DND-41 (cell line): ENCODE measurements at places on chromosomes 6 and 20.

DNA sequence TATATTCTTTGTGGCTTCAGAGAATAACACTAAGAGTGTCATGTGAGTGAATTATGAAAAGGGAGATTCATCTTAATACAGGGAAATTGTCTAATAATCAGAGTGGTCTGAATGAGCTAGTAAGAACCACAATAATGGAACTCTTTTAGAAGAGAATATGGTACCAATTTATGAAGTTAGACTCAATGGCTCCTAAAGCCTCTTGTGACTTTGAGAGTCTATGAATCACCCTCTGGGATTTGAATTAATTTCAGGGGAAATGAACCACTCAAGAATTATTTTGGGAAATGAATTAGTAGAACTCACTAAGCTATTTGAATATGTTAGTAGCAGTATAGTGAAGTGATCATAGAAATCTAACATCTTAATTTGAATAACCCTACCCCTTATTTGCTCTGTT lies 14.3 kb downstream of the PCMT1 start:
- H3K27ac ChIP-seq: no peak overlapping the region
- H3K27me3 ChIP-seq: no peaks in the 10 kb centered on the region
- no peak for DNase-seq
- H3K4me3 ChIP-seq: no peak overlapping the region
- H3K4me1 ChIP-seq: no peaks in the 10 kb centered on the region

GRCh38 chr6:124684621-124685020 lies 277.6 kb upstream of the RNF217 start:
- H3K36me3 ChIP-seq: no peaks in the 10 kb centered on the region
- no peak for DNase-seq
- H3K4me3 ChIP-seq: no peak overlapping the region
- no peaks in the 10 kb centered on the region for H3K27me3 ChIP-seq
- H3K27ac ChIP-seq: no peak overlapping the region

GRCh38 chr6:12077021-12077710 lies 65.1 kb downstream of the HIVEP1 start:
- no peaks in the 10 kb centered on the region for H3K4me1 ChIP-seq
- no peak overlapping the region for H3K27ac ChIP-seq
- no peak overlapping the region for H3K4me3 ChIP-seq
- no peak for DNase-seq

DNA sequence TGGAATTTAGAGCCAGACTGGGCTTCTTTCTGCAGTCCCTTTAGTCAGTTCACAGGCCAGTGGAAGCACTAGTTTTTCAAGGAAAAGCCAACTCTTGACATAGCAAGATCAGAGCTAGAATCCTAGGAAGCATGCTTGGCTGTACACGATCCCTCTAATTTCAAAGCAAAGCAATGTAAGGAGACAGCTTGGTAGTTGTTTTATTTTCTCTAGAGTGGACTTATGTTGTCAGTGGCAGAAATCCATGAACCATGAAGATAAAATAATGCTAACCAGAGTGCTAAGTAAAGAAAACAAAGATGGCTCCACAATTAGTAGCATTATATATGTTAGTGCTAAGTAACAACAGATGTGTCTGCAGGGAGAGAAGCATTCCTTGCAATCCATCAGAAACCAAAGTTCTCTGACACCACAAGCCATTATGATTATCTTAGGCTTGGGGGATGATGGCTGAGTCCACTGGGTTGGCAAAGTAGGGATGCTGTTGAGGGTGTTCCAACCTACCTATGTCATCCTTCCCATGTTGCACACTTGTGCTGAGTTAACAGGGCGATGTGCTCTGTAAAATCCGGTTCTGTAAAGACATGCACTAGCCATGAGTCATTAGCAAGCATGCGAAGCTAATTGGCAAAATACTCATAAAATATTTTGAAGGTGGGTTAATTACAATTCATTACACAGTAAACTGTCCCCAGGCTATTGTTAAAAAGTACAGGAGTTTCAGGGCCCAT lies 115.2 kb downstream of the BMP2 start:
- no peaks in the 10 kb centered on the region for H3K36me3 ChIP-seq
- H3K27ac ChIP-seq: no peak overlapping the region
- no peaks in the 10 kb centered on the region for H3K27me3 ChIP-seq
- H3K4me3 ChIP-seq: no peak overlapping the region
- no peak for DNase-seq

- H3K36me3 ChIP-seq: no peaks in the 10 kb centered on the region
- H3K4me1 ChIP-seq: no peaks in the 10 kb centered on the region
- H3K27ac ChIP-seq: no peak overlapping the region
Measured at GRCh38 chr6:156718647-156719394, 58.4 kb upstream of the ARID1B start.

DNA sequence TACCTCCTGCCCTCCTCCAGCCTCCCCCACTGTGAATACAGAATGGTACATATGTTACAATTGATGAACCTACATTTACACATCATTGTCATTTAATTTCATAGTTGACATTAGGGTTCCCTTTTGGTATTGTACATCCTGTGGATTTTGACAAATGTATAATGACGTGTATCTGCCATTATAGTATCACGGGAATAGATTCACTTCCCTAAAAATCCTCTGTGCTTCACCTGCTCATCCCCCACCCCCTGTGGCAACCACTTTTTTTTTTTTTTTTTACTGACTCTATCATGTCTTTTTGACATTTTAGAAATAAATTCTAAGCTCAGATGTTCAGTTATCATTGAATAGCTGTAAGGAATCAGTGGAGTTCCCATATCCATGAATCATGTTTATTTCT lies 30.4 kb downstream of the HECA start:
- no peak for DNase-seq
- peaks cover 18% of the 10 kb centered on the region for H3K4me1 ChIP-seq
- H3K27ac ChIP-seq: no peak overlapping the region
- H3K4me3 ChIP-seq: no peak overlapping the region
- no peaks in the 10 kb centered on the region for H3K27me3 ChIP-seq

DNA sequence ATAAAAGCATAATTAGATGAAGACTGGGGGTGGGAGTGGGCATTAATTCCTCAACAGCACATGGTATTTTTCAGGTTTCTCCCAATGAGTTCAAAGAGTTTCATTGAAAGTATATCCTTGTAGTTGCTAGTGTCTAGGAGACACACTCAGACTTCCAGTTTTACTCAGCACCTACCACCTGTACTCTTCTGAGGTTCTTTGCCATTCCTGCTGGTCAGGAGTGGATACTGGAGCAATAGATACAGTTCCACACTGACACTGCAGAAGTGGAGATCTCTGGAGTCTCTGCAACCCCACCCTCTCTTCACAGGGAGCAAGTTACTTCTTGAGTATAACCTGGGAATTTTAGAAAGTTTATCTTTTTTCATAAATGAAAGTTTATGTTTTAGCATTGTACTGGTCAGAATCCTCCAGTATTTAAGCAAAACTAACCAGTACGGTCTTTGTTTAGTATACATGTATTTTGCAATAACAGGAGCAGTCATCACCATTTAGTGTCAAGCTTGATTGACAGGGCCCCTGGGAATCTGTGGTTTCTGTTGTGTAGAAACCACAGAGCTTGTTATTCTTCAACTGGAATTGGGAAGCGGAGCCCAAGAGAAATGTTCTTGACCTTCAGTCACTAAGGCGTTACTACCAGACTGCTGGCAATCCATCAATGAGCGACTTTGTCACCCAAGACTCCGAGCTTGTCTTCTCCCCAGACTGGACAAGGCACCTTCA lies 148.1 kb downstream of the ZDHHC14 start:
- H3K27ac ChIP-seq: no peak overlapping the region
- no peaks in the 10 kb centered on the region for H3K27me3 ChIP-seq
- H3K4me1 ChIP-seq: no peaks in the 10 kb centered on the region
- DNase-seq: no peak

GRCh38 chr20:32623667-32624157 lies 38.6 kb upstream of the NOL4L start:
- no peak for DNase-seq
- H3K4me1 ChIP-seq: peaks cover 7% of the 10 kb centered on the region
- H3K36me3 ChIP-seq: no peaks in the 10 kb centered on the region

- no peaks in the 10 kb centered on the region for H3K36me3 ChIP-seq
- no peak overlapping the region for H3K27ac ChIP-seq
- no peak overlapping the region for H3K4me3 ChIP-seq
- peaks cover 16% of the 10 kb centered on the region for H3K27me3 ChIP-seq
- DNase-seq: no peak
Measured at GRCh38 chr20:52744441-52744840, 227.7 kb upstream of the TSHZ2 start.

DNA sequence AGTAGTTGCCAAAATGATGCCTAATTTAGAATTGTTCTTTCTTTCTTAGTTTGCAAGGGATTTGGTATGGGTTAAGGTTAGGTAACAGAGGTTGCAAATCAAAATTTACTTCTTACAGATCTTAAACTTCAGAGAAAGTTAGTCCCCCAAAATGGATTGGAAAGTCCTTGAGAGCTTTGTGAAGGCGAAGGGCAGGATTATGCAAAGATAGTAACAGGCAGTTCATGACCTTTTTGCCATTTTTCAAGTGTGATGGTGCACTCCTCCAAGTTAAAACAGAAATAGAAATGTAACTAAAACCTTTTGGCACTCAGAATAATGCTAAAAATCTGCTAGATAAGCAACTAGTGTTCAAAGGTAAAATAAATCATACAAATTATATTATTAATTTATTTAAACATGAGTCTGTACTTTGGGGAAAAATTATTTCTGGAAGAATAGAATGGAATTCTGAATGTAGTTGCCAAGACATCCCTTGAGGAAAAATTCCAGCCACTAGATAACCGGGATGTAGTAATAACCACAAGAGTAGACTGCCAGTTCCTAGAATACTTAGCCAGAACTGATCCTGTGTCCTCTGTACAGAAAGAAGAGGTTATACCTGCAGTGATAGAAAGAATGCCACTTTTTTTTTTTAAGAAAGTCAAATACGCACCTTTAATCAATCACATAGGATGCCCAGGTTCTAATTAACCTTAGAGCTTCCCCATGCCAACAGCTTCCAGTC lies 31.8 kb upstream of the DAAM2 start:
- no peaks in the 10 kb centered on the region for H3K36me3 ChIP-seq
- H3K4me1 ChIP-seq: no peaks in the 10 kb centered on the region
- no peak overlapping the region for H3K4me3 ChIP-seq
- no peak for DNase-seq
- no peaks in the 10 kb centered on the region for H3K27me3 ChIP-seq

DNA sequence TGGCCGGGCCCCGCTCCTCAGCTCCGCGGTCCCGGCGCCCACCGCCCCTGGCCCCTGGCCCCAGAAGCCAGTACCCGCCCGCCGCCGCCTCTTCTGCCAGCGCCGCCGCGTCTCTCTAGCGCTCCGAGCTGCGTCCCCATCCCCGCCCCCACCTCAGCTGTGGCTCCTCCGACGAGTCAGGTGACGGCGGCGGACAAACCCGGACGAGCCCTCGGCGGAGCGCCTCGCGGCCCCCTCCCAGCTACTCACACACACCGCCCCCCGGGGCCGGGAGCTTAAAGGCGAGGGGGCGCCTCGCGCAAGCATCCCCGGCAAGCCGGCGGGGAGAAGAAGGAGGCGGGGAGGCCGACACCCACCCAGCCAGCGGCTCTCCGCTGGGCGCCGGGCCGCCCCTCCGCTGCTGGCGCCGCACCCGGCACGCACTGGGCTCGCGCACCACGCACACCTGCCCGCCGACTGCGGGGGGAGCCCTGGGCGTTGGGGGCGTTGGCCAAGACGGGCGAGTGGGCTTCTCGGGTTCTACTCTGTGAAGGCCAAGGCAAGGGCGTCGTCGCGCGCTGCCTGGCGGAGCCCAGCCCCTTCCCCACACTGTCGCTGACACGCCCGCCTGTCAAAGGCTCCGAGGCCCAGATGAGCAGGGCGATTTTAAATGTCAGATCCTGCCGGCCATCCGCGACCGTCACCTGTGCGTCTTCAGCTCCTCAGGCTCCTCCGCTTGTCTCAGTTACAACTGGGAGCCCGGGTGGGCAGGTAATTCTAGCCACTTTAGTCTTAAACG lies at the start of gene SNAP91:
Gene SNAP91 (minus strand): TSS at position 132 of the 778 bp plus-strand sequence. CDS start 1,174 bp downstream, outside the sequence.
- H3K27me3 ChIP-seq: no peaks in the 10 kb centered on the region
- no peaks in the 10 kb centered on the region for H3K4me1 ChIP-seq

GRCh38 chr20:10481676-10482075 lies 46.6 kb downstream of the SLX4IP start:
- H3K36me3 ChIP-seq: no peaks in the 10 kb centered on the region
- DNase-seq: no peak
- no peaks in the 10 kb centered on the region for H3K4me1 ChIP-seq
- no peak overlapping the region for H3K4me3 ChIP-seq
- H3K27me3 ChIP-seq: no peaks in the 10 kb centered on the region

DNA sequence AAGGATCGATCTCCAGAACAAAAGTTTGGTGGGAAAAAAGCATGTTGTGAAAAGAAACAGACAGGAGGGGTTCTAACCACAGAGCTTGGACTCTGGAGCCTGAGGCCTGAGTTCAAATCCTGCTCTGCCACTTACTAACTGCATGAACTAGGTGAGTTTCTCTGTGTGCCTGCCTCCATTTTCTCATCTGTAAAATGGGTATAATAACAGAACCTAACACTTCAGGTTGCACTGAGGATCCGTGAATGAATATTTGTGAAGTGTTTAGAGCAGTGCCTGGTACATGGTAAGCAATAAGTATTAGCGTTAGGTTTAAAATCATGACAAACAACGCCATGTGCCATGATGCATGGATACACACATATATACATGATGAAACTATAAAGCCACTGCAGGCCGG lies 36.6 kb downstream of the TTLL9 start:
- H3K4me1 ChIP-seq: no peaks in the 10 kb centered on the region
- no peak overlapping the region for H3K4me3 ChIP-seq
- H3K36me3 ChIP-seq: no peaks in the 10 kb centered on the region
- no peaks in the 10 kb centered on the region for H3K27me3 ChIP-seq
- DNase-seq: no peak

DNA sequence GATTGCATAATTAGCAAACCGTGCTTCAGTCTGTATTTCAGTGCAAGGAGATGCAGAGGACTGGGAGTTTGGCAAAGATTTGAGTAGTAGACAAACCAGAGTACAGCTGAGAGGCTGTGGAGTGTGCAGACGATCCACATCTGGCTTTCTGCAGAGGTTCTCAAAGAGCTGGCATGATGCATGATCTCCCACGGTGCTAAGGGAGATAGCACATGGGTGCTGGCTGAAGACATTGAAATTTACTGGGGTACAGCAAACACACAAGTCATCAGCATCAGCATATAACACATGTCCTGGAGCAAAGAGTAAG lies 79.0 kb upstream of the FAM184A start:
- no peak for DNase-seq
- no peak overlapping the region for H3K4me3 ChIP-seq
- H3K27ac ChIP-seq: no peak overlapping the region
- H3K4me1 ChIP-seq: no peaks in the 10 kb centered on the region

DNA sequence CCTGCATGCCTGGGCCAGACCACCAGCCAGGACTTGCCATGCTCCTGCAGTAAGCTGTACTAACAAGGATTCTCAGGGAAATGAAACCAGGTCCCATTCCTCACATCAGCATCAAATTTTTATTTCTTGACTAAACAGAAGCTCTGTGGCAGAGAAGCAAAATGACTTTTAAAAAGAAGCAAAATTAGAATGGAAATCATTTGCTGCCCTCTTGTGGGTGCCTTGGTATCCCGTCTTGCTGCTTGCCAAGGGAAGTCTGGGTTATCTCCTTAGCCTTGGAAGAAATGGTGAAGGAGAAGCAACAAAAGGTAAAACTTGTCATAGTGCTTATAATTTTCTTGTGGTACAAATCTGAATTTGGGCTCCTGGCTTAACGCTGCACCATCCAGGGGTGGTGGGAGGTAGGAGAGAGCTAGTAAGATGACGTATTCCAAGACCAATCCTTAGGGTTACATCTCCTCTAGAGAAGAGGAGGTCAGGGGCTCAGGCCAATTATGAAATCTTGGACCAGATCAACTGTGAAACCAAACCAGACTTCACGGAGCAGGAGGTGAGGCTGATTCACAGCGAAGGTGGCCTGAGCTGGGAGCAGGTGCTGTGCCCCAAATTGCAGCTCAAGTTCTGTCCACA lies 107.5 kb downstream of the FAXC start:
- DNase-seq: peak; percentile 10
- no peak overlapping the region for H3K27ac ChIP-seq
- H3K27me3 ChIP-seq: no peaks in the 10 kb centered on the region
- no peaks in the 10 kb centered on the region for H3K36me3 ChIP-seq
- no peak overlapping the region for H3K4me3 ChIP-seq
- H3K4me1 ChIP-seq: no peaks in the 10 kb centered on the region
